Activated naive CD8-positive, alpha-beta T cell treated with anti-CD3 and anti-CD28 coated beads for 36 hours (primary cell): ENCODE measurements at places on chromosomes 7 and 10. TPM values are rescaled to one million over a fixed set of nuclear protein-coding genes. Genes with fewer than 3 reads are reported as not detected.
A peak's percentile ranks its signal among the peaks of the same experiment; 100 is the strongest.

MRPS17 gene
- 40.0 TPM for total RNA-seq

LBX1 gene
- total RNA-seq: not detected

ZRANB1 gene
- 12.6 TPM for total RNA-seq

DNA sequence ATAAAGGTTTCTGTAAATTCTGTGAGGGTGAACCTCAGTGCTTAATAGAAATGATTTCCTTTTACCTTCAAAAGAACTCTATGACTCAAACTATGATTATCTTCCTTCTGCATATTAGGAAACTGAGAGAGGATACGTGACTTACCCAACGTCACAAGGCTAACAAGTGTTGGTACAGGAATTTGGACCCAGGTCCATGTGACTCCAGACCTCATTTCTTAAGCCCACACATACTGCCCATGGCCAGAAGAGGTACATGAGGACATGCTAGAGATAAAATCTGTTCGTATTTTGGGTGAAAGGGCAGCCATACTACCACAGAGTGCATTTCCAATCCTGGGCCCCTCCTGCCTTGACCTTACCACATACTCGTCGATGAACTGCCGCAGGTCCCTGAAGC is 61.5 kb upstream of the TM9SF3 start:
- H3K27ac ChIP-seq: no peak overlapping the region
- H3K36me3 ChIP-seq: peaks cover 15% of the 10 kb centered on the region
- DNase-seq: no peak

- H3K36me3 ChIP-seq: no peaks in the 10 kb centered on the region
- peaks cover 20% of the 10 kb centered on the region for H3K4me1 ChIP-seq
- no peak within 1 kb of the TSS for H3K27ac ChIP-seq
- H3K27me3 ChIP-seq: peaks cover 77% of the 10 kb centered on the region
These were observed at the start of gene HHEX for GRCh38 chr10:92689663-92690210. Gene HHEX, plus strand, starts transcription at chr10:92689955. Its CDS starts 32 bp downstream, at chr10:92689987.

GRCh38 chr7:29971566-29972314 is 17.9 kb downstream of the SCRN1 start:
- peaks cover 26% of the 10 kb centered on the region for H3K4me1 ChIP-seq
- H3K36me3 ChIP-seq: peaks cover 2% of the 10 kb centered on the region

DNA sequence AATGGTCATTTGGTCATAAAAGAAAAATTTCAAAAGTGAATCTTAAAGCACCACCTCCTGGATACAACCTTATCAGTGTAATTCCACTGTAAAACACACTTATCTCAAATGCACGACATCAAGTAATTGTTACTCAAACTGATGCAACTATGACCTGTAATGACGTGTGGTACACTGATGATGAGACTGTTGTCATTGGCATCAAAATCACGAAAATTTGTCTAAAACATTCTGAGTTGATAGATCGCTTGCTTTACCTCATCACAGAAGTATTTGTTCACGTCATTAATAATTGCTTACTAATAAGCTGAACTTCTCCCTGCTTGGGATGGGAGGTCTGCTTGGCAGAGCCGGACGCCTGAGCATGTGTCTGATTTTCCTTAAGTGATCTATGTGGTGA is 221.8 kb upstream of the KLF6 start:
- peaks cover 4% of the 10 kb centered on the region for H3K4me1 ChIP-seq
- H3K27me3 ChIP-seq: peaks cover 7% of the 10 kb centered on the region
- H3K4me3 ChIP-seq: no peak overlapping the region
- H3K27ac ChIP-seq: no peak overlapping the region

DNA sequence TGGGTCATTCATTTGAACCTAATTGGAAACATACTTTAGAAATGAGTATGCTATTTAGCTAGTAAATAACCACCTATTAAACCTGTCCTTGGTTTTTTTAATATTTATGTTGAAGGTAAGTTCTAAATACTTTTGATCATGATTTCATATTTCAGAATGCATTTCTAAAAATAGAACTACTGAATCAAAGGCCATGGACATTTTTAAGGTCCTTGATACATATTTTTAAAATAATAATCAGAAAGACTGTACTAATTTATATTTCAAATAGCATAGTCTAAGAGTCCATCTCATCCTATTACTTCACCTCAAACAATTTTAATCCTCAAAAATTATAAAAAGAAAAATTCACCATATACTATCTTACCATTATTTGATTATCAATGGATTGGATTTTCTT is 102.1 kb upstream of the AKR1E2 start:
- peaks cover 4% of the 10 kb centered on the region for H3K4me1 ChIP-seq
- no peak overlapping the region for H3K27ac ChIP-seq
- peaks cover 1% of the 10 kb centered on the region for H3K36me3 ChIP-seq
- DNase-seq: no peak
- no peak overlapping the region for H3K4me3 ChIP-seq
- H3K27me3 ChIP-seq: peaks cover 8% of the 10 kb centered on the region

DNA sequence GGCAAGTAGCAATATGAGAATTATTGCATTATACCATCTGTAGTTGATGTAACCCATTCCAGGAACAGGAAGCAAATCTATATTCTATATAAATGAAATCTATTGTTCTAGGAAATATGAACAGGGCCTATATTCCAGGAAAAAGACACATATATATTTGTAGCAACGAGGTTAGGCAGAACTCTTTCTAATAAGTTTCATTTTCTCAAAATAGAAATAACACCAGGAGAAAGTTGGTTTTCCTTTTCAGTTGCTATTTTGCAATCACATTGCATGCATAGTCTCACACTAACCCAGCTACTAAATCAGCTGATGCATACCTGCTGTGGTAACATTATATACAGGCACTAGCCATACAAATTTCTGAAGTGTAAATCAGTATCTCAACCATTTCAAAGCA is 6.2 kb upstream of the IFIT2 start:
- no peak for DNase-seq
- H3K27me3 ChIP-seq: no peaks in the 10 kb centered on the region
- peaks cover 10% of the 10 kb centered on the region for H3K36me3 ChIP-seq
- peaks cover 28% of the 10 kb centered on the region for H3K4me1 ChIP-seq
- H3K27ac ChIP-seq: peak overlapping the region; percentile 80

DNA sequence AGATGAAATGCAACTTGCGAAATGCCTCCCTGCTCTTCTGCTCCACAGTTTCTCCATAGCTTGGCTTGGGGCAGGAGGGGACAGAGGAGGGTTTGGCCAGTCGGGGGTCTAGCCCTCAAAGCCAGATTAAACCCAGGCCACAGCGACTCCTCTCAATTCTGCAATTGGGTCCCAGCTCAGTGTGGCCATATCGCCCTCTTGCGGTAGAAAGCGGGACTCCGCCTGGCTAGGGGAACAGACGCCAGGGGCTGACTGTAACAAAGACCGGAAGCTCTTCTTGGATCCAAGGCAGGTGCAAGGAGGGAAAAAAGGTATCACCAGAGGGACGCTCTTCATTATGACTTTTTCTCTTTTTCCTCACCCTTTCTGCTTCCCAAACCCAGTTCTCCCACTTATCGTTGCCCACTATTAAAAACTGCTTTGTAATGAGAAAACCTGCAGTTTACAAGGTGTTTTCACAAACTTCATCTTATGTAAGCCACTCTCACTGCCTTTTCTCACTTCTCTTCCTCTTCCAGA is 36.6 kb upstream of the TNPO3 start:
- no peaks in the 10 kb centered on the region for H3K27me3 ChIP-seq
- H3K4me1 ChIP-seq: peaks cover 15% of the 10 kb centered on the region
- H3K4me3 ChIP-seq: no peak overlapping the region
- H3K27ac ChIP-seq: no peak overlapping the region
- peak; percentile 84 for DNase-seq
- no peaks in the 10 kb centered on the region for H3K36me3 ChIP-seq

- peaks cover 13% of the 10 kb centered on the region for H3K4me1 ChIP-seq
- H3K4me3 ChIP-seq: no peak overlapping the region
- no peaks in the 10 kb centered on the region for H3K36me3 ChIP-seq
- no peak overlapping the region for H3K27ac ChIP-seq
- DNase-seq: no peak
- no peaks in the 10 kb centered on the region for H3K27me3 ChIP-seq
These were observed 40.5 kb downstream of the ST8SIA6 start for GRCh38 chr10:17413876-17414275.
